ENCODE measurements at places on chromosomes 5 and 9. TPM values are rescaled to one million over a fixed set of nuclear protein-coding genes. Genes with fewer than 3 reads are reported as not detected.

Gene ADCY2
- total RNA-seq: not detected

Gene TNC
- 4.5 TPM for total RNA-seq

Gene PCDHGA1
- 0.26 TPM for total RNA-seq

Gene CARTPT
- total RNA-seq: not detected

Gene TMC1
- total RNA-seq: 0.25 TPM
